ENCODE measurements at places on chromosomes 4 and X.

GRCh38 chr4:7156761-7157488 lies 35.4 kb upstream of the SORCS2 start:
- DNase-seq, result peak; percentile 59

DNA sequence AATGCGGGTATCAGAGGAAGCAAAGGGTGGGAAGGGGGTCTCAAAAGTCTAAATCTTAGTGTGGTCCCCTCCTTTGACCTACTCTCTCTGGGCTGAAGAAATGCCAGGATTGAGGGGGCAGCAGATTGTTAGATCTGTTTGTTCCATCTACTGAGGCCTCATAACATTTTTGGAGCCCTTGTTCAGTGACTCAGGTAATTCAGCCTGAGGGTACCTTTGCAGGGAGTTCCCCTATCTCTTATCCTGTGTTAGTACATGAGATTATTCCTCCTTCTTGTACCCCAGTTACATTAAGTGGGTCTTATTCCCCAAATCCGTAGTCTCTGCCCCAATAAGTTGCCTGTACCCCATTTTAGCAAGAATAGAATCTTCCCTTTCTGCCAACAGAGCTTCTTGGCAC lies 79.0 kb downstream of the RTL9 start:
- no peak for DNase-seq

DNA sequence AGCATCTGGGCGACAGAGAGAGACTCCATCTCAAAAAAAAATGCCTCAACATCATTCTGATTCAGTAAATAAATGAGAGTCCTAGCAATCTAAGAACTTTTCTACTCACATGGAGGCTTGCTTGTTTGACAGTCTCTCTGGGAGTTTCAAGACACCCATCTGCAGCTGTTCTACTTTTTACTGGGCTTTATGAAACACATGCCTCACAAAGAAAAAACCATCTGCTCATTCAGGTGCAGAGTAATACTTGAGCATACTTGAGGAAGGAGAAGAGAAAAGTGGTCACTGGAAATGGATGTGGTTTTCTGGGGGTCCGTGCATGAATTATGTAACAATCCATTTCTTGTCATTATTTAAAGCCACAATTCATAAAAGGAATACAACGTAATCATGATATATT lies 87.1 kb upstream of the DDX53 start:
- DNase-seq, result no peak

GRCh38 chr4:57443787-57444186 lies 333.6 kb upstream of the IGFBP7 start:
- DNase-seq, result no peak

DNA sequence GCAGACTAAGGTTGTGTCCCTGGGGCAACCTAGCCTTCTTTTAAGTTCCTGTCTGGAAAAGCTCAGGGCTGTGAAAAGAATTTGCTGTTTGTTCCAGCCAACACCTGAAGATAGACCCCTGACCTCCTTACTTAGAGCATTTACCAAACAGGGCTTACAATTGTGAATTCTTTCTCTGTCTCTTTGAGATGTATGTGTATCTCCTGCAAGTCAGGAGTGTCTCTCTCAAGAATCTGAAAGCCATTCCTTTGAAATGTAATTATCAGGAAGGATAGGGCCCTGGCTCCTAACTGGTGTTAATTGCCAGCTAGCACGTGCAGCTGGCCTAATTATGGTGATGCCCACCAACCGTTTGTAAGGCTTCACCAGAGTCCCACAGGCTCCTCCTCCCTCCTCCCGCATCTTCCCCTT lies 18.2 kb downstream of the CCNG2 start:
- peak; percentile 60 for DNase-seq

GRCh38 chr4:74237425-74237966 lies 70.8 kb upstream of the EPGN start:
- DNase-seq, result no peak

- DNase-seq, result no peak
Measured at GRCh38 chrX:105462186-105462585, 241.7 kb upstream of the TEX13A start.

DNA sequence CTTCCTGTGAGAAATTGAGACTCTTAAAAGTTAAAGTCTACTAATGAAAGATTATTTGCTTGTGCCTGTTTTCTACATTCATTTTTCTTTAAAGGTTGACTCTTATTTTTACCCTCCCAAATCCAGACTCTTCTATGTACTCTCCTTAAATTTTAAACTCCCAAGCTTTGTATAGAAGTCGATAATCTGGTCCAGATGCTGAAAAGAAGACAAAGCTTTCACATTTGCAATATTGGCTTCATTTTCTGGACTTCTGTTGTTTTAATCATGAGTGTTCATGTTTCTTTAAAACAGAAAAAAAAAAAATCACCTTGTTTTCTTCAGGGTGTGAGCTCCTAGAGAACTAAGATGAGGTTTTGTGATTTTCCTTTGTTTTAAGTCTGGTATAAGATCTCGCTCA lies 53.2 kb upstream of the TBC1D14 start:
- DNase-seq, result no peak

DNA sequence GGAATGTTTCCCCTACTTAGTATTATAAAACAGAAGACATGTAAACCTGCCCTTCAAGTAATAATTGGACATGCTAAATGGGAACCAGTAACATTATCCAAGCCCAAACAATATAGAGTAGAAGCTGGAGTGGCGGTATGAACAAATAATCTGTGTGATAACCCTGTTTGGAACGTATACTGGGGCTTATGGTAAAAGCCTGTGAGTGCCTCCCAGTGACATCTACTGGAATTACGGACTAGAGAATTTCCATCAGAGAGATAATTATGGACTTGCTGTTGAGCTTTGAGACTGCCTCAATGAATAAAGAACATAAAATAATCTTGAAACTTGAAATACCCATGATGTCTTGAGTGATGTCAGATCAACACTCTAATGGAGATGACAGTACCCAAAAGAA lies 406.3 kb upstream of the GRIA3 start:
- no peak for DNase-seq

All from WTC11 (cell line).